CD4-positive, alpha-beta T cell treated with Interleukin-12 subunit alpha and Interleukin-12 subunit beta, for 1 hour (primary cell): ENCODE measurements at places on chromosomes 2 and 18.

DNA sequence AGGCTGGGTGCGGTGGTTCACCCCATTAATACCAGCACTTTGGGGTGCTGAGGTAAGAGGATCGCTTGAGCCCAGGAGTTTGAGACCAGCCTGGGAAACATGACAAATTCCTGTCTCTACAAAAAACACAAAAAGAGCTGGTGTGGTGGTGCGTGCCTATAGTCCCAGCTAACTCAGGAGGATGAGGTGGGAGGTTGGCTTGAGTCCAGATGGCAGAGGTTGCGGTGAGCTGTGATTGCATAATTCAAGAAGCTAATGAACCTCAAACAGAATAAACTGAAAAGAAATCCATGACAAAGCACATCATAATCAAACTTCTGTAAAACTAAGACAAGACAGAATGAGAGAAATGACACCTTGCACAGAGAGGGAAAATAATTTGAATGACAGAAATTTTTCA is 54.8 kb downstream of the SEMA4F start:
- DNase-seq = no peak

DNA sequence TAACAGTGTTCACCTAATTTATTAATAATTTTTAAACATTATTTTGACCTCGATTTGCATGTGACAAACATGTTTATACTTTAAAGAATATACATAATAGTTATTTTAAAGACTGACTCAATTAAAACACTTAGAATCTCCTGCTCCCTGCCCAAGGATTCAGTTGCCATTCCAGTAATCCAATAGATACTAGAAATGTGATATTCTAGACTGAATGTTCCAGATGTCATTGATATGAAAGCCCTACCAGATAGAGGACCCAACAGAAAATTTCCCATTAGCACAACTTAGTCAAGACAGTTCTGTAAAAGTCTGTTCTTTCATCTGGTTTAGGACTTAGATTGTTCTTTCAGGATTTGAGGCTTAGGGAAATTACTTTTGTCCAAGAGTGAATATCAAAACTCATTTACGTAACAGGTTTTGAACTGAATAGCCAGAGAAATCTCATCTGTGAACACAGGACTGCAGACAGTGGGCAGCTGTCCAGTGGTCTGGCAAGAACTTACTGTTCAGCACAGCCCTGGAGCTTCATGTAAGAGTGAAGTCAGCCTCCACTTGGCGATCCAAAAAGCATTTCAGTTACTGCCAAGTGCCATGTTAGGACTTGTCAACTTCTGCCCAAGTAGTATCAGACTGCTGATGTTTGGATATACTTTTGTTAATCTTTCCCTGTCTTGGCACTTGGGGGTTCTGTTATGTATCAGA is 77.5 kb downstream of the OSBPL6 start:
- DNase-seq = no peak

DNA sequence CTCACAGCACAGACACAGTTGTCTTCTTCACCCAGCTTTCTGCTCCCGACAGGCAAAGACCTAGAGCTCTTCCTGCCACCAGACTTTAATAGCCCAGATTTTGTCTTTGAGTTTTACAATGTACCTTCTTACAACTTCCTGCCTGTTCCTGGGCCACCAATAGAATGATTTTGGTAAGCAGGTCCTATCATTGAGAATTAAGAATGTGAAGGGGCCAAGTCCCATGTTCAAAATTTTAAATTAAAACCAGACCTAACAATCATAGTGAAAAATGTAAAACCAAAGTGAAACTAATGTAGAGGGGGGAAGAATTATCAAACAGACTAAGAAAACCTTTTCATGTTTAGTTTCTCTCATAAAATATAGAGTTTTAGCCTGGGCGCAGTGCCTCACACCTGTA is 72.8 kb downstream of the SP3 start:
- DNase-seq = no peak

DNA sequence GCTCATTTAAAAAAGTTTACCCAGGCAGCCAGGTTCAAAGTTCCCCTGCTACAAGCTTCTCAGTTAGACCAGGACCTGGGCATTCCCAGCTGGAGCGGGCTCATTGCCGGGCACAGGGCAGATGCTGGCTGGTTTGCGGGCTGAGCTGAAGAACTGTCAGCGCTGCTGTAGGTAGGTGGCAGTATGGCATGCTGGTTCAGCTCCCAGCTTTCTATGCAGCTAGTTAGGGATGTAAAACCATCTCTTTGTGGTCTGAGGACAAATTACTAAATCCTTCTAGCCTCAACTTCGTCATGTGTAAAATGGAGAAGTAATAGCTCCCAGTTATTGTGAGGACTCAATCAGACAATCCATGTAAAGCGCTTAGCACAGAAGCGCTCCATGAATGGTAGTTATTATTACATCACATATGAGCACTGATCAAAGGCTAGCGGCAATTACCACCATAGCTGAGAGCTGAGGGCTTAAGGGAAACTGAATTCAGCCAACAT is 2.4 kb upstream of the LDLRAD4 start:
- DNase-seq = peak; percentile 59

DNA sequence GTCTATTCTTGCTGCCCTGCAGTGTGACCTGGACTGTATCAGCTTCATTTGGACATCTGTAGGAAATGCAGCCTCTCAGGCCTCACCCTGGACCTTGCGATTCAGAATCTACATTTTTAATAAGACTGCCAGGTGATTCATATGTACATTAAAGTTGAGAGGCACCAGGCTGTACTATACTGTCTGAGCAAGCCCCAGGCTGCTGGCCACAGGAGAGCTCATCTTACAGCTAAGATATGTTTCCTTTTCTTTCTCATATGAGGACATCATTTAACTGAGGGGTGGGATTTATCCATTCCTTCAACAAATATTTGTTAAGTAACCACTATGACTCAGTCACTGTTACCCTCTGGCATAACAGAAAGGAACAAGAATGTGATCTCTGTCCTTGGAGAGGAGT is 78.2 kb upstream of the GCFC2 start:
- no peak for DNase-seq

- no peak for DNase-seq
Measured at GRCh38 chr18:59861963-59862819, 37.6 kb upstream of the PMAIP1 start.

GRCh38 chr2:106863387-106863786 is 22.6 kb downstream of the ST6GAL2 start:
- no peak for DNase-seq

DNA sequence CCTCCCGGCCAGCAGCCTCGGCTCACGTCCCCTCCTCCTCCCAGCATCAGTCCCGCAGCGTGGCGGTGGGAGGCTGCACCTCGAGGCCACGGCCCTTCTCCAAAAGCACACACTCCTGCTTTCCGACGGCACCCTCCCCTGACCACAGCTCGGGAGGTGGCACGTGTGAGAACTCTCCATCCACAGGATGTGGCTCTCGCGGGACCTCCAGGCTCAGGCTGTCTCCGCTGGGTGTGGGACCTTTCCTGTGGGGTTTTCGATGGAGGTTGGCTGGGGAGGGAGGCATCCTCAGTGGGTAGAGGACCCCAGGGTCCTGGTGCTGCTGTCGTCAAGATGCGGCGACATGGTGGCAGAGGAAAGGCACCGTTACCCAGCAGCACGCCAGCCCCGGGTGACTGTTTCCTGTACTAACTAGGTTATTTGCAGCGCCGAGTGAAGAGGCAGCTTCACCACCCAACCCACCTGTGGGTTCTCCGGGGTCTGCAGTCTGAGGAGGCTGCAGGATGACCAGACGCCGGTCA is 42.8 kb upstream of the KCNG2 start:
- no peak for DNase-seq
